ENCODE measurements at places on chromosomes 11 and 22.

GRCh38 chr11:130068546-130068985, 1.1 kb upstream of the APLP2 start:
- no peak for DNase-seq

DNA sequence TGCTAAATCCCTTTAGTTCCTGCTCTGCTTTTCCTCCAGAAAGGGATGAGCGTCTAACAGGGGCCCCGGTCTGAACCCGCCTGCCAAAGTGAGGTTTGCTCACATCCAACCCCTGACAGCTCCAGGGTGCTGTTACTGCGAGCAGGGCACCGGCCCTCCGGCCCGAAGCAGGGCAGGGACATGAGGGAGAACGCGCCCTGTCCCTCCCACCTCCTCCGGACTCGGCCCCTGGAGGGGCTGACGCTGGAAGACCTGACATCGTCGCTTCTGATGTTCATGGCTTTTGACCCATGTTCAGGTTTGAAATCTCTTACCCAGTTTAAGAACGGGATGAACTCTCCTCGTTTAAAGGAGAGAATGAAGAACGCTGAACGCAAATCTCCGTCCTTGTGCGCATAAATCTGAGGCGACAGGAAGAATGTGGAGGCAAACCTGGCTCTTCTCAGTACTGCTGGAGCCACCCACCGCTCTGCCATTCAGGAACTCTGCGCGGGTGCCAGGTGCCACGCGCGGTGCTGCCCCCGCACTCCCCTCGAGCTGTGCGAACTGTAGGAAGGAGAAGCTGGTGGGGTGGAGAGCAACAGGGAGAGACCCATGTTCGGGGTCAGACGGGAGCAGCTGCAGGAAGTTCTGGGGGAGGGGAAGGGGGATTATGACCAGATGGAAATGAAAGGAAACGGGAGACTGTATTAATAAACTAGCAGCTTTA, 826 bp upstream of the EEF1G start:
- DNase-seq: peak; percentile 32

DNA sequence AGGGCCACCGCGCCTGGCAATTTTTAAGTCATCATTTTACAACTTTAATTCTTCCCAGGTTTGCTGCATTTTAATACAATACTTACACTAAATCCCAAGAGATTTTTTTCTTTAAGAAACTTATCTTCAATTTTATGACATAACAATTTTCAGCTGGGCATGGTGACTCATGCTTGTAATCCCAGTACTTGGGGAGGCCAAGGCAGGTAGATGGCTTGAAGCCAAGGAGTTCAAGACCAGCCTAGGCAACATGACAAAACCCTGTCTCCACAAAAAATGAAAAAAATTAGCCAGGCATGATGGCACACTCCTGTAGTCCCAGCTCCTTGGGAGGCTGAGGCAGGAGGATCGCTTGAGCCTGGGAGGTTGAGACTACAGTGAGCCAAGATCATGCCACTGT, 38.8 kb downstream of the CLDN25 start:
- no peak for DNase-seq

- DNase-seq: no peak
Measured at GRCh38 chr11:30508594-30508993, 77.6 kb downstream of the MPPED2 start.

DNA sequence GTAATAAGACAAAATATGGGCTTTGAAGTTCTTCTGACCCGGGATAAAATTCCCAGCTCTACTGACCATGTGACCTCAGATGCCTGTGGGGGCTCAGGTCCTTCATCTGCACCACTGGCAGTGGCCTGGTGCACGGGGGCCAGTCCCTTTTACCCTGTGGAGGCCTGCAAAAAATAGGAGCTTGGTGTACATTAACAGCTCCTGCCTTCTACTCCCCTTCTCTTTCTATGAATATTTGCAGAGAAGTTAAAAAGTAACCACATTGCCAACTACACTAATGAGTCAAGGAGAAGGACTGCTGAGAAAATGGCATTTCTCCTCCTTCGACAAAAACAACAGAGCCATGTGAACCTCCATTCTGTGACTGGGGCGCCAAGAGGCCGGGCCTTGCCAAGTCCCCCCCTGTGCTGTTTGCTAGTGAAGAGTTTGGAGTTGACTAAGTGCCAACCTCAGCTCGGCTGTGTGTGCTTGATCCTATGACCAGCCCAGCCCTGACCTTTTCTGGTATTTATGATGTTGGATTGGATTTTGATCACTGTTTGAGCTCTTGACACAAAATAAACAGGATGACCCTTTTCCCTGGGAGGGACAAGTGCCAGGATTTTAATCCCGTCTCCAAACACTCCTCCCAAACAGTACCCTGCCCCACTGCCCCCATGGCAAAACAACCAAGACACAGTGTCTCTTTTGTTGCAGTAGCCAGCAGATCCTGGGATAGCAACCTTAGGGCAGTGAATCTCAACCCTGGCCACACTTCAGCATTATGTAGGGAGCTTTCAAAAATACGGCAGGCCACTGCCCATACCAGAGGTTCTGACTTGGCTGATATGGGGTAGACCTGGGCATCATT, 380.1 kb downstream of the LARGE1 start:
- DNase-seq: no peak

GRCh38 chr11:41486424-41486823, 27.0 kb upstream of the LRRC4C start:
- DNase-seq: no peak

DNA sequence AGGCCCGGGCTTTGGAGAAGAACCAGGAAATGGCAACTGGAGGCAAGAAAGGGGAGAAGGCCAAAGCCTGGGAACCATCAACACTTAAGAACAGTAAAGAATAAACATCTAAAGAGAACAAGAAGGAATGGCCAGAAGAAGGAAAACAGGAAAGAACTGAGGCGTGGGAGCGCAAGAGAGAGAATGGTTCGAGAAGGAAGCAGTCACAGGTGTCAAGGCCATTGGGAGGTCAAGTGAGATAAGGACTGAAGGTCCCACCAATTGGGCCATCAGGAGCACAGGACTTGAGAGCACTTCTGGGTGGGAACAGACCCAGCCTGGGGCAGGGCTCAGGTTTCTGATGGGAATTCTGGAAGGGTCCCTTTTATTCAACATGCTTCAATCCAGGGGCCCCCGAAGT, 697 bp upstream of the SCGB1A1 start:
- no peak for DNase-seq

DNA sequence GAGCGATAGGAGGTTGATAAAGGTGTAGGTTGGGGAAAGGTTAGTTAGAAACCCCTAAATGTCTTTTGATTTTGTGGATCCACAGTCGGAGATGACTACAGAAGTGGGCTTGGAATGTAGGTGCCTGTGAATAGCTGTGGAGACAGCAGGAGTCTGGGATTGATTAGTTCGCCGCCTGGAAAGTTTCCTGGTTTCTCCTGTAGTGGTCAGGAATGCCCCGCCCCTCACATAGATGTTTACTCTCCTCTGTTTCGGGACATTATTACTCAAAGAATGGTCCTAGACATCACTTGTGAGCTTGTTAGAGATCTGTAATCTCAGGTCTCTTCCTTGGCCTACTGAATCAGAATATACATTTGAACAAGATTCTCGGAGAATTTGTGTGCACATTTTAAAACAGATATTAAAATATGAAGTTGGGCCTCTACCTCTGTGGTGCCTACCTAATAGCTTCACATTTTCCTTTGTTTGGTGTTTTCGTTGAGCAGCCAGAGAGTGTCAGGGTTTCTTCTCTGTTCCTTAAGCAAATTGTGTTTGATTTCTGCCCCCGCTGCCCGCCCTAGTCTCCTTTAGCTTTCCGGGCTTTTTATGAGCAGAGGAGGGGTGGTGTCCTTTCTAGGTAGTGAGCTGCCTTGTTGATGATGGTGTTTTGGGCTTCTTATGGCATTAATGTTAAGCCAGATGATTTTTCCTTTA, 89.4 kb downstream of the PPP6R3 start:
- DNase-seq: peak; percentile 27

GRCh38 chr22:24810043-24810749, 4.2 kb downstream of the SGSM1 start:
- no peak for DNase-seq

DNA sequence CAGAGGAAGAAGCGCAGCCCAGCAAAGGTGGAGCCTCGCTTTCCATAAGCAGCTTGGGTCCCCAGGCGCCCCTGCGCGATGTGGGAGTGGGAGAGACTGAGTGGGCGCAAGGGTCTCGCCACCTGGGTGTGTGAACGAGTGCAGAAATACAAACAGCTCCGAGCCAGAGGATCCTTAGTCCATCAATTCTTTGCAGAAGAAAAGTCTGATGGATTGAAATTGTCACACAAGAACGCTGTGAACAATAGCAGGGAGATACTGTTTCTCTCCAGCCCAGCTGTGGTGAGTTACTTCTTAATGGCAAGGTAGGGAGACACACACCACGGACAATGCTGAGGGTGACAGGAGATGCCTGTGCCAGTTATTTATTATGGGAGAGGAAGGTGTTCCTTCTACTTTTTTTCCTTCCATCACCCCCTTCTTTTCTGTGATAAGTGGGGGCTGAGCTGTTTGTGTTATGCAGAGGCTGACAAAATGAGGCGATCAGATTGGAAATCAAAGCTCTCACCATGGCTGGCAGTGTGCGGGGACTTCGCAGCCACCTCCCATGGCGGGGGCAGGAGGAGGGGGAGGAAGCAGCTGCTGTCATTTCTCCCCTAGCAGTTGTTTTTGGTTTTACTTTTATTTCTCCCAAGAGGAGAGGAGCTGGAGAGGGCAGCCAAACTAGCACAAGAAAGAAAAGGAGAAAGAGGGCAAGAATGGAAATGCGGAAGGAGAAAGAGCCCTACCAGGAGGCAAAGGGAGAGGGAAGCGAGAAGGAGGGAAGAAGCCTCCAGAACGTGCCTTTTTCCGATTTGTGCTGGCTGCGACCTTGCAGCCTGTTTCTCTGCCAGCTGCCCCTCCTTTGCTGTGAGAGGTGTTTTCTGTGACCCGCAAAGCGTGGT, 755.8 kb downstream of the NTM start:
- peak; percentile 57 for DNase-seq

DNA sequence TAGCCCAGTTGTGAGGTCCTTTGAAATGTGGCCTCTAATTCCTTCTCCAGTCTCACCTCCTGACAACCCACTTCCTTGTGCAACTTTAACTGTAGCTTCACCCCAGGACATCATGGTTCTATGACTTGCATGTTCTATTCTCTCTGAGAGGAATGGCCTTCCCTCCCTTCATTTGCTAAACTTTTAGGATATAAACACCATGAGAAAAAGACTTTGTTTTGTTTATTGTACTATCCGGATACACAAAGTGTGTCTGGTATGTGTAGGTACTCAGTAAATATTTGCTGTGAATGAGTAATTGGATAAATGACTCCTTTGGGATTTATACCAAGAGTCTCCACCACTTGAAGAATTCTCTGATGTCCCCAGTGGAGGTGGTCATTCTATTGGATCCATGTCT, 547.6 kb downstream of the INSC start:
- no peak for DNase-seq

DNA sequence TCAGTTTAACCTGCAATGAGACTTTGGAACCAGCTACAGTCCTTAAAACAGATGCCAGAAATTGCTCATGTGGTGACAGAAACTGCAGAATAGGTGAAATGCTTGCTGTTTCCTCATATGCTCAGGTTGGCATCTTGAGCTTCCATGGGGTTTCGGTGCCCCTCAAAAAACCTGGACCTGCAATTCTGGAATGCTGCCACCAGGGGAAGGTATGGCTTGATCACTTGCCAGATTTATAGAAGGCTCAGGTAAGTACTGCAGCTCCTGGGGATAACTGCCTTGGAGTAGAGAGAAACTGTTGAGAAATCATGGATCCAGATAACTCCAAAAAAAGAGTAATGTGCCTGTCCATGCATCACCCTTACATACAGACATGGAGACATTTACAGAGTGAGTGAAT, 113.0 kb downstream of the CTTN start:
- DNase-seq: no peak

- no peak for DNase-seq
Measured at GRCh38 chr22:49936973-49937757, 18.7 kb downstream of the CRELD2 start.

DNA sequence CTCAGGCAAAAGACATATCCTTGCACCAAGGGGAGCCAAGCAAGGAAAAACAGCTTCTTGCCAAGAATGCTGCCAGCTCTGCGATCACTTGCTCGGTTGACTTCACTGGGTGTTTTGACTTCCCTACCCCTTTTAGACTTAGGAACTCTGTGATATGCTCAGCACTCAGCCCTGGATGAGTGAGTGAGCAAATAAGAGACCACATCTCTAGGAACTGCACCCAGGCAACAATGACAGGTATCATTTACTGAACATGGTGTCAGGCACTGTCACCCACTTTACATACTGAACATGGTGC, 3.7 kb upstream of the IRAG1 start:
- no peak for DNase-seq

DNA sequence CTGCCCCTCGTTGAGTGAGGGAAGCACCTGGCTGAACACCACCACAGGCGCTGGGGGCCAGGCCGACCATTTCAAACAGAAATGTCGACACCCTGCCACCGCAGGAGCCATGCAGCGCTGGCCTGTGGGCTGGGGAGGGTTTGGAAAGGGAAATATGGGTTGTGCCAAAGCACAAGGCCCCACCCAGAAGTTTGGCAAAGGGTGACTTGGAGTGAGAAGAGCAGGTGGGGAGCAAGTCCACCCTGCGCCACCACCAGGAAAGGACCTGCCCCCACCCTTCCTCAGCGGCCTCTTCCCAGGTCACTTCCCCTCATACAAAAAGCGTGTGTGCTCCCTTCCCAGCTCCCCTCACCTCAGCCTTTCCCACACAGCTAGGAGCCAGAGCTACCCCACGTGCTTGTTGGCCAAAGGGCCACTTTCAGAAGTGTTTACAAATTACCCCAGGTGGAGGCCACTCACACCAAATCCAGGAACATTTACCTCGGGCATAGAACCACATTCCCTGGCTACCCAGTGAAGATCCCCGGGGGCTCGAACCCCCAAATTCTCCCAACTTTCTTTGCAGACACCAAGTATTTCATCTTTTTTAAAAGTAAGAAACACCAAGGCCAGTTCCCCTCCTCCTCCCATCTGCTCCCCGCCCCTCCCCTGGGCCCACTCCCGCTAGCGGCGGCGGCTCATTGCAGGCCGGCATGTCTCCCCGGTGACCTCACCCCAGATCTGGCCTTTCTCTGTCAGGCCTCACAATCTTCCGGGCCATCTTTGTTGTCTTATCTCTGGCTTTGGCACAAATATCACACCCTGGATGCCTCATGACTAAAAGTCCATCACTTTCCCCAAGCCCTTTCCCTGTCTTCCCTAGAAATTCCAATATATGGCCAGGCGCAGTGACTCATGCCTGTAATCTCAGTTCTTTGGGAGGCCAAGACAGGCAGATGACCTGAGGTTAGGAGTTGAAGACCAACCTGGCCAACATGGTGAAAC, 20.5 kb upstream of the SCGB1A1 start:
- DNase-seq: peak; percentile 15

GRCh38 chr11:72452495-72452894, 18.2 kb upstream of the CLPB start:
- DNase-seq: no peak

DNA sequence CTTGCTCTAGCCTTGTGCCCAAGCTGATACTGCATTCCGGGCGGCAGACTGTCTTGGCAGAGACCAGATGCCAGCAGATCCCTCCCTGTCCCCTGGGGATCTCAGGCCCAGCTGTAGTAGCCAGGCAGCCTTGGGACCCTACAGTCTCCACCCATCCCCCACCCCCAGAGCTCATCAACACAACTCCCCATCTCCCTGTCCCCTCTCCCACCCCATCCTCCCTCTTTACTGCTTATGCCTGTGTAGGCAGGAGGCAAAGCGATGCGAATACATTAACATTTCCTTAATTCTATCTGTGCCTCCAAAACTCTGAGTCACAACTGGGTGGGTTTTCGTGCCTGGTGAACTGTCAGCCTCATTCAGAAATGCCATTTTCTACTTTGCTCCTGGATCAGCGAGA, 547.6 kb downstream of the BUD13 start:
- DNase-seq: no peak

- DNase-seq: no peak
Measured at GRCh38 chr11:122159173-122159721, 43.2 kb upstream of the BLID start.

Data from inflammatory macrophage treated with lipopolysaccharide for 4 hours (primary cell).